NCI-H1092 treated with DMSO at 0.1 percent for 48 hours (cell line): ENCODE measurements at places on chromosomes 5 and 9.

DNA sequence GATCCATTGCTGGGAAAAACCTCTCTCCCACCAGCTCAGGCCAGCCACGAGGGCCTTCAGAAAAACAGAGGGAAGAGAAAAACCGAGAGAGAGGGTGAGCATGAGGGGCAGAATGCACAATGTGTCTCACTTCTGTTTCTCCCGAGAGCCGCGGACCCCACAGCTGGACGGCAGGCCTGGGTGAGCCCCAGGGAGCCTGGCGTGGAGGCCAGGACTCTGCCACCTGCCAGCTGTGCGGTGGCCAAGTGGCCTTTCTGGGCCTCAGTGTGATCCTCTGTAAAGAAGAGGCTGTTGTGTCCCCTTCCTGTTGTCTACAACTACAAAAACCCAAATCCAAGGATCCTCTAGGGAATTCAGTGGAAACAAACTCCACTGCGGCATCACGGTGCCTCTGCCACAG is 179.3 kb downstream of the PAX5 start:
- no peak for DNase-seq

DNA sequence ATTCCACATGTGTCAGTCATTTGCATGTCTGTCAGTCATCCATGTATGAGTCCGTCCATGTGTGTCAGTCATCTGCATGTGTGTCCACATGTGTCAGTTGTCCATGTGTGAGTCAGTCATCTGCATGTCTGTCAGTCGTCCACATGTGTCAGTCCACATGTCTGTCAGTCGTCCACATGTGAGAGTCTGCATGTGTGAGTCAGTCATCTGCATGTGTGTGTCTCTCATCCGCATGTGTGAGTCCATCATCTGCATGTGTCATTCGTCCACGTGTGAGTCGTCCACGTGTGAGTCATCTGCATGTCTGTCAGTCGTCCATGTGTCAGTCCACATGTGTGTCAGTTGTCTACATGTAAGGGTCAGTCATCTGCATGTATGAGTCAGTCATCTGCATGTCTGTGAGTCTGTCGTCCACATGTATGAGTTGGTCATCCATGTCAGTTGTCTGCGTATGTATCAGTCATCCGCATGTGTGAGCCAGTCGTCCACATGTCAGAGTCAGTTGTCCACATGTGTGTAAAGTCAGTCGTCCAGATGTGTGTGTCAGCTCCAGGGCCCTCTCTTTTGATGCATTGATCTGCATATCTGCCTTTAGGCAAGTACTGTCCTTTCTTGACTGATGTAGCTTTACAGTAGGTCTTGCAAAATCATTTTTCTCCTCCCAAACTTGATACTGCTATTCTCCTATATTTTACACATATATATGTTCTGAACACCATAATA is 72.5 kb upstream of the CACNA1B start:
- DNase-seq: no peak

DNA sequence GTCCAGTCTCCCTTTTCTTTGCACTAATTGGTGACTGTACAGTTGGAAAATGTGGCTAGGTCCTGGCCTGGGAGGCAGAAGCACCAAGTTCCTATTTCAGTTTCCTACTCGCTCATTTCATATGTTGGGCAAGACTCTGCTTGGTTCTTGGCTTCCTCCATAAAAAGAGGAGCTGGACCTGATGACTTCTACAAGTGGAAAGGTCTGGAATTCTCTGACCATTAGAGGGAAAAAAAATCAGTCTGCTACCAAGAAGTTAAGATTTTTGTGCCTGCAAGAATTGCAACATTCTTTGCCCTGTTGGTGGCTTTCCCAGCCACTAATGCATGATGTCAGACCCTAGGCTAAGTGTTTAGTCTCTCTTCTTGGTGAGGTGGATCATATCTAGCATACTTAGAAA is 91.5 kb downstream of the WDR41 start:
- DNase-seq: no peak

GRCh38 chr9:75974016-75974766 is 83.7 kb downstream of the PCSK5 start:
- DNase-seq: no peak

DNA sequence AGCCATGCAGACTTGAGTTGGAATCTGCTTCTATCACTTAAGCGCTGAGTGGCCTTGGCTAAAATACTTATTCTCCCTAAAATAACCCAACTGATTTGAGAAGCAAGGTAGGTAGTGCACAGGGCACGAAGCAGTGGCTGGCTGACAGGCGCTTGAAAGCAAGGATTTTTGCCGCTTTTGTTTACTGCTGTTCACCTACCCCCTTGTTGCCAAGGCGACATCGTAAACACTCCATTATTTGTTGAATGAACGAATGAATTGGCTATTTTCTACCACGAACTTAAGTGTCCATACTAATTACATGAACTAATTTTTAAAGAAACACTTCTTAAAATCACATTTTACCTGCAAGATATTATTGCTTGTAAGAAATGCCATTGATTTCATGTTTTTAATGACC is 98.0 kb downstream of the ANKH start:
- no peak for DNase-seq

GRCh38 chr5:152568016-152568415 is 162.9 kb upstream of the NMUR2 start:
- no peak for DNase-seq

DNA sequence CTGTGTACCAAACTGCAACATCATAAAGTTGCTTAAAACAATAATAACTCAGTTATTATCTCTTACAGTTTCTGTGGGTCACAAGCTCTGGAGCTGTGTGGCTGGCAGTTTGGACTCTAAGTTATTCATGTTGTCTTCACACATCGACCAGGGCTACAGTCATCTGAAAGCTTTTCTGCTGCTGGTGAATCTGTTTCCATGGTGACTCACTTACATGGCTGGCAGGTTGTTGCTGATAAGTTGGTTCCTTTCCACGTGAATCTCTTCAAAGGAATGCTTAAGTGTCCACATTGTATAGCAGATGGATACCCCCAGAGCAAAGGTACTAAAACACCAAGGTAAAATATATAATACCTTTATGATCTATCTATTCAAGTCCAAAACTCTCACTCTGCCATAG is 44.8 kb upstream of the CYLC2 start:
- no peak for DNase-seq

DNA sequence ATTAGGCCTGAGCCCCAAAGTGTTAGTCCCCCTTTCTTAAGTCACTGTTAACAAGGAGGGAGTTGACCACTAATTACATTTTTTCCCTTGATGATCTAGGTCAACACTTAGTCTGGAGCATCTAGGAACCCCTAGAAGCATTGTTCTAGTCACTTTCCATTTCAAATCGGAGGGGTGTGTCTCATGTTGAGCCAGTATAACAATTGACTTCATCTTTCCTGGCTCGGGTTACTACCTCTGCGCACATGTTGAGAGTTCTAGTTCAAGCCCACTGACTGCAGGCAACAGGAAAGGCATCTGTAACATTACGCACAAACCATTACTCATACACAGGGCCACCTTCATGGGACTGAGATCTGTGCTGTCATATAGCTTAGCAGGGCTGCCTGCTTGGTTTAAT is 164.9 kb downstream of the NTRK2 start:
- DNase-seq: no peak

DNA sequence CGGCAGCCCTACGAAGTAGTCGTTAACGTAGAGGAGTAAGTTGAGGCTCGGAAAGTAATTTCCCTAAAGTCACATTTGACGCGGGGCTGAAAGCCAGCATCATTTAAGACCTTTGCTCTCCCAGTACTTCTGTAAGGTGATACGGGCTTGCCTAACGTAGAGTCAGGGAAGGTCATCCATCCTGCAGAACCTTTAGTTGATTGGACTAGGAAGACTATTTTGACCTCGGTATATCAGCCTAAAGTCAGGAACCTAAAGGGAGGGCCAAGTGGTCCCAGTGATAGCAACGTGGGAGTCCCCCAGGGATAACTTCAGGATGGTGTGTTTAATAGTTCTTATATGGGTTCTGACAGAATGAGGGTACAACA is 657 bp downstream of the NUP214 start:
- DNase-seq: no peak

DNA sequence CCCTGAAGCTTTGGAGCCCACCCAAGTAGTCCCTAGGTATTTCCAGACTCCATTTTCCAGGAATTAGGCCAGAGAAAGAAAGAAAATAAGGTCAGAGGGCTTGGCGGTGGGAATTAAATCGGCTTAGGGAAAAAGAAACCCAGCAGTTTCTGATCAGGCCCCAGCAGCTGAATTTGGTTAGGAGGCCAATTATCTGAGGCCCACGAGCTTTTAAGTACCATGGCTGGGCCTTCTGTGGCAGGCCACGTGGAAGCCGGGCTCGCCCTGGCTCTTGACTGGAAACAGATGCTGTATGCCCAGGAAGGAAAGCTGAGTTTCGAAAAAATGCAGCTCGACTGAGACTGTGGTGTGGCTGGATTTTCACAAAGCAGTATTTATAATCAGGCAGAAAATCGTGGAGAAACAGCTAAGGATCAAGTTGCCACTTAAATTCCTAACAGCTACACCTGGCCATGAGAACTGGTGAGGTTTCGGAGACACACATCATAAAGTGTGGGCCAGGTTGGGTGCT is 75.1 kb upstream of the PANK3 start:
- DNase-seq: no peak

- no peak for DNase-seq
Observed at GRCh38 chr9:4243877-4244812, 55.7 kb downstream of the GLIS3 start.

DNA sequence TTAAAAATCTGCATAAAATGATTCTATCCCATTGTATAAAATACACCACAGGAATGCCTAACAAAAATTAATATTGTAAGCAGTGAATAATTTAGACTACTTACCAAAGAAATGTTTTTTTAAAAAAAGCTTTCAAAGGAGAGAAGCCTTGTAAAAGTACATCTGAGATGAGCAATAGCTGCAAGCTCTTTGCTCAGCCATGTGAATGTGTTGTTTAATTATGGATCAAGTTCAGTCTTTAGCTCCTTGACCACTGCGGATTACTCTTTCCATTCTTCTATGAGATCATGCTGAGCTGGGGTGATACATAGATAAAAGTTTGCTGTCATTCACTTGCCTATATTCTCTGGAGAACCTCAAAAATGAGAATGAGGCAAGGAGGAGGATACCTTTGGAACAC is 782.4 kb upstream of the ZNF608 start:
- no peak for DNase-seq

- DNase-seq: no peak
Observed at GRCh38 chr5:34959323-34959722, 30.0 kb downstream of the DNAJC21 start.

GRCh38 chr9:115170358-115171073 is 52.6 kb upstream of the TNC start:
- DNase-seq: no peak

GRCh38 chr5:107372723-107373450 is 297.9 kb downstream of the EFNA5 start:
- DNase-seq: no peak

DNA sequence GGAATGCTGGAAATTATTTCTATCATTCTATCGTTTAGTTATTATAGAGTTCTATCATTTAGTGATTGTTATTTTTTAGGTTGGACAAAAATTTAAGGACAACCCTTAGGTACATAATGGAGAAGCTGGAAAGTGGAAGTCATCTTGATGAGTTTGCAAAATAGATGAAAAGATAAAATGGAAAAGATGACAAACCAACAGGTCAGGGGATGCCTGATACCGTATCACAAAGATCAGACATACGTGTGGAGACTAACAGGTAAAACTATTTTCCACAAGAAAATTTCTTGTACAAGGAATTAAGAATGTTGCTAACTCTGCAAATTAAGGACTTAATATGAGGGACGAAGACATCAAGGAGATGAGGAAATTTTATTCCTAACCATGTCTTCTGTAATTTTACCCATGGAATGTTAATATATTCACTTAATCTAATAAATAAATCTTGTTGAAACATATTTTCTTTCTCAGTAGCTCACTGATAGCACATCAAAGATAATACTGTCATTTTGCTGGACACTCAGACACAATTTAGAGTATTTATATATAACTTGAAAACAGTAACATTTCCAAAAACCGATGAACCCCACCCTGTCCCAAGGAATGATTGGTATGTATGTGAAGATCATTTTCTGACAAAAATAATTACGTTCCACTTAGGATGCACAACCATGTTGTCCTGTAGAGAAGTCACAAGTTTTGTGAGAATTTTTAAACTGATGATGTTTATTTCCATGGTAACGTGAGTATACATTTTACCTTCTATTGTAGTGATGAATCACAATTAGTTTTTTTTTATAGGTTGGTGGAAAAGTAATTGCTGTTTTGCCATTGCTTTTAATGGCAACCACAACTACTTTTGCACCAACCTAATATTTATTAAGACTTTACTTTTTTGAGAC is 2.6 kb downstream of the LURAP1L start:
- DNase-seq: no peak

GRCh38 chr9:137772281-137772873 is 105.2 kb upstream of the CACNA1B start:
- no peak for DNase-seq

GRCh38 chr5:164784230-164784629 is 1278.8 kb downstream of the MAT2B start:
- DNase-seq: no peak

- peak; percentile 41 for DNase-seq
Observed at GRCh38 chr5:64811050-64811640, 42.4 kb downstream of the CWC27 start.
